ENCODE measurements at places on chromosomes 3 and 15. TPM values are rescaled to one million over a fixed set of nuclear protein-coding genes. Genes with fewer than 3 reads are reported as not detected.

DNA sequence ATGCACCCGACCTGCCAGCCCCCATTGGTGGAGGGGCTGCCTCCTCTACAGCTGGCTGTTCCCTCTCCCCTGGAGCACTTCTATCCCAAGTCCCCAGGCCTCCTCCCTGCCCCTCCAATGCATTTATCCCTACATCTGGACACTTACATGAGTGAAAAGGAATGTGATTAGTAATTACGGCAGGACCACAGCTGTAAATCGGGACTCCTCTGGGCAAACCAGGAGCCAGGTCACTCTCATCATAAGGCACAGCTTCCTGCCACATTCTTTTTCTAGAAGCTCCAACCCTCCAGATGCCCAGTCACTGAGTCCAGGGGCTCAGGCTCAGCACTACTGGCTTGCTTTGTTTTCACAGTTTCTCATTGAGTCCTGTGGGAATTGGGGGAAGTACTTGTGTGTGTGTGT is 54.3 kb downstream of the IL20RB start:
- ATAC-seq, result no peak

GRCh38 chr3:72530426-72530825 is 317.8 kb downstream of the SHQ1 start:
- ATAC-seq, result no peak

GRCh38 chr3:15637131-15637951 is 35.8 kb downstream of the BTD start:
- no peak for ATAC-seq

Gene RASA2
- 14.5 TPM for total RNA-seq

GRCh38 chr15:38021259-38021658 is 86.8 kb downstream of the TMCO5A start:
- ATAC-seq, result no peak

- no peak for ATAC-seq
Measured at GRCh38 chr3:45212095-45212468, 14.0 kb downstream of the TMEM158 start.

GRCh38 chr3:71724584-71725270 is 475 bp downstream of the EIF4E3 start:
- peak; percentile 67 for ATAC-seq

Gene CLDN11
- 1.9 TPM for total RNA-seq

GRCh38 chr15:26888761-26889160 is 21.9 kb downstream of the GABRA5 start:
- ATAC-seq, result no peak

DNA sequence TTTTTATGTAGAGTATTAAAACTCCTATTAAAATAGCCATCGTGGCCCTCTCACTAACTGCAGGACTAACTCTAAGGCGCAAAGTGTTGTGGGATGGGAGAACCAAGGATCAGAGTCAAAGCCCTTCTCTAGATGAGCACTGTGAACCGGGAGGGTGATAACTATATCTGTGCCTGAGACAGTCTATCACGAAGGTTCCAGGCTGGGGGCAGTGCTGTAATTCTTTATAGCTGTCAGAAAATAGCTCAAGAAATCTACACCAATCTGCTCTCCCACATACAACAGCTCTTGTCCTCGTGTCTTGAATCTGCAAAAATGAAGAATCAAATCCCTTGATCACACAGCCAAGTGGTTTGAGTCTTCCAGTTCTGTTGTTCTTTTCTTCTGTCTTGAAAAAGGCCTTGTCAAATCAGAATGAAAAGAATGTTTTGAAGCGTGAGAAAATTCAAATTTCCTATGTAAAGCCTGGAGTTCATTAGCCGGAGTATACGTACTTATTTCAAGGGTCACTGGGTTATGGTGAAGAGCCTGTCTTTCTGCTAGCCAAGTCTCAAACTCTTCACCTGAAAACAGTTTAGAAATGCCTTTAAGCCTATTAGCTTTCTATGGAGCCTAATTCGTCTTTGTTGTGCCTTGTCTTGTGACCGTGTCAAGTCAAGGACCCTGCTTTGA is 185.3 kb upstream of the NECTIN3 start:
- no peak for ATAC-seq

- ATAC-seq, result peak; percentile 20
Measured at GRCh38 chr3:146543461-146544001, 876 bp downstream of the PLSCR1 start.

- ATAC-seq, result no peak
Measured at GRCh38 chr3:138205527-138205926, 18.4 kb downstream of the ARMC8 start.

GRCh38 chr3:177523067-177523675 is 325.9 kb upstream of the TBL1XR1 start:
- ATAC-seq, result no peak

Gene LRTM1
- not detected for total RNA-seq

DNA sequence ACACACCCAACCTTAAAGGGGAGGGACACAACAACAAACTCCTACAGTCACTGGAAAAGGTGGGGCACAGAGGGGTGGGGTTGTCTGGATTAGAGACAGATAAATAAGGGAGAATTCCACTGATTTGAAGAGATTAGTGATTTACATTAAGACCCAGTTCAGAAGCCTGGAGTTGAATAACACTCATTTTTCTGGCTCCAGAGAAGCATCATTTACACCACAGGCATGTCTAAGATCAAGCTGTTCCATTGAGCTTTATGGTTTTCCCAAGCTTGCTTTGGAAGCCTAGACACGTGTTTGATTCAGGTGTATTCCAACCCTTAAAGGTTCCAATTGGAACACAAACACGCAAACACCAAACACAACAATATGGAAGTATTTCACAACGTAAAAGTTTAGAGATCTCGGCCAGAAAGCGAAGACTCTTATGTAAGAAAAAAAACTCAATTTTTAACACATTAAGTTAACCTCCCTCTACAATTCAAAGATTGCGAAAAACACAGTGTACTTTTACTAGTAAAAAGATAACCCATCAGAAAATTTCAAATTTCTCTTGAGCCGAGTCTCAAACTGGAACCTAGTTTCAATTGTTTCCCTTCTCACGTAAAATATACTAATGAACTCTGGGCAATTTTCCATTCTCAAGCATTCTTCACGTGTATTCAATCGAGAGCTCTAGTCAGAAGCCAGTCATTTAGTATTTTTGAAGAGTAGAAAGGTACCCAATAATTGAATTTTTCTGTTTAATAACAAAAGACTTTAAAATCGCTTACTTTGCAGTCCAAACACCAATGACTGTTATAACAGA is 2.1 kb downstream of the TRA2B start:
- ATAC-seq, result no peak

Gene CCDC71
- total RNA-seq, result 24.1 TPM

Gene C3orf22
- total RNA-seq, result not detected

Gene ATP8B4
- total RNA-seq, result 2.0 TPM

Gene CSPG5
- 0.27 TPM for total RNA-seq

- peak; percentile 32 for ATAC-seq
Measured at GRCh38 chr3:42067326-42067725, 23.8 kb upstream of the TRAK1 start.

DNA sequence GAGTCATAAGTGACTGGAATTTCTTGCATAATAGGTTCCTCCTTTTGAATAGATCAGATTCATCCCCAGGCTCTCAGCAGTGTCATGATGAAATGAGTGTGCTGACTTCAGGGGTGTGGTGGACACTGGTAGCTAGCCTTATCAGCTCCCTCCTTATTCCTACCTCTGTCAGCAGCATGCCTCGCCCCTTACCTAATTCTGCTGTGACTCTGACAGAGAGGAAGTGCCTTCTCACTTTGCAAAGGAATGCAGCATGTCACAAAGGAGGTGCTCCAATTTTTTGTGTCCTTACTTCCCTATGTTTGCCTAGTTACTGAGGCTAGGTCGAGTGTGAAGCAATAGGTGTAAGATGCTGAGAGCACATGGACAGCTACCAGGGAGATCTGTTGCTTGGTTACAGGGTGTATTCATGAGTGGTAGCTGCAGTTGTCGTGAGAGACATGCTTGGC is 90.6 kb downstream of the TNFAIP8L3 start:
- peak; percentile 82 for ATAC-seq

- no peak for ATAC-seq
Measured at GRCh38 chr15:90685591-90686434, 31.3 kb upstream of the BLM start.

GRCh38 chr15:58064082-58064979 is 1.2 kb downstream of the ALDH1A2 start:
- ATAC-seq, result no peak
